ENCODE measurements at places on chromosomes 2 and 18.
A peak's percentile ranks its signal among the peaks of the same experiment; 100 is the strongest.

GRCh38 chr2:232567721-232568120 is 17.2 kb downstream of the EIF4E2 start:
- H3K27me3 ChIP-seq: no peaks in the 10 kb centered on the region
- H3K27ac ChIP-seq: no peak overlapping the region

GRCh38 chr2:31384351-31384750 is 30.2 kb downstream of the XDH start:
- no peak overlapping the region for H3K4me3 ChIP-seq
- no peaks in the 10 kb centered on the region for H3K27me3 ChIP-seq
- no peaks in the 10 kb centered on the region for H3K4me1 ChIP-seq

GRCh38 chr18:6145645-6146306 is 250.5 kb upstream of the TMEM200C start:
- H3K4me3 ChIP-seq: no peak overlapping the region
- H3K36me3 ChIP-seq: no peaks in the 10 kb centered on the region
- H3K27ac ChIP-seq: no peak overlapping the region
- H3K4me1 ChIP-seq: no peaks in the 10 kb centered on the region

GRCh38 chr2:182077023-182077422 is 91.4 kb downstream of the PPP1R1C start:
- no peaks in the 10 kb centered on the region for H3K36me3 ChIP-seq
- no peak for DNase-seq
- H3K27ac ChIP-seq: no peak overlapping the region
- H3K4me3 ChIP-seq: no peak overlapping the region
- H3K27me3 ChIP-seq: no peaks in the 10 kb centered on the region
- peaks cover 4% of the 10 kb centered on the region for H3K4me1 ChIP-seq

- H3K27ac ChIP-seq: peak overlapping the region; percentile 7
- no peaks in the 10 kb centered on the region for H3K36me3 ChIP-seq
- peak; percentile 67 for DNase-seq
- no peaks in the 10 kb centered on the region for H3K27me3 ChIP-seq
Observed at GRCh38 chr18:58828399-58829121, 36.1 kb upstream of the ZNF532 start.

- no peaks in the 10 kb centered on the region for H3K36me3 ChIP-seq
- H3K4me3 ChIP-seq: no peak overlapping the region
- no peaks in the 10 kb centered on the region for H3K4me1 ChIP-seq
- no peak for DNase-seq
- no peaks in the 10 kb centered on the region for H3K27me3 ChIP-seq
- no peak overlapping the region for H3K27ac ChIP-seq
Observed at GRCh38 chr2:199704358-199705238, 146.4 kb downstream of the FTCDNL1 start.

GRCh38 chr18:36099311-36099710 is 29.8 kb downstream of the SLC39A6 start:
- no peak overlapping the region for H3K4me3 ChIP-seq
- H3K4me1 ChIP-seq: no peaks in the 10 kb centered on the region
- DNase-seq: no peak
- H3K27me3 ChIP-seq: no peaks in the 10 kb centered on the region

DNA sequence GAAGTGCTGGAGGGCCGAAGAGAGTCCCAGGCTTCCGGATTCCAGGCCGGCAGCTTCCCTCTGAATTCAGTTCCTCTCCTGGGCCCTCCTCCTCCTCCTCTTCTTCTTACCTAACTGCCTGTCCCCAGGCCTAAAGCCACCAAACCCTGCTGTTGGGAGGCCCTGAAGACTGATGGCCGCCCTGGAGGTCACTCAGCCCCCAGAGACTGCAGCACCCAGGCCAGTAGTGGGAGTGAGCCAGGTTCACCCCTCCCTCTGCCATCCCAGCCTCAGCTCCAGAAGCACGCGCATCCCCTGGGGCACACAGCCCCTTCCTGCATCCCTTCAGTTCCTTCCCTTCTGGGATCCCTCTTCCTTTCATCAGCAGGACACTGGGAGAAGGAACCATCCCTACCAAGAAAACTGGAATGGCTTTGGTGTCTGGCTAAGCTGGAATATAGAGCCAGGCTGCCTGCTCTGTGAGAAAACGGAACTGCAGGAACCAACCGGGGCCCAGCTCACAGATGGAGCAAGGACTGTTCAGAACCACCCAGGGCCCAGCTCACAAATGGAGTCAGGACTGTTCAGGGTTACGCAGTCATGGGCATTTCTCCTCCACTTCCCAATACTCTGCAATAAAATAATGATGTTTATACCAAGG is 127.4 kb downstream of the NDUFA10 start:
- no peaks in the 10 kb centered on the region for H3K4me1 ChIP-seq
- H3K27ac ChIP-seq: no peak overlapping the region
- no peak for DNase-seq
- H3K27me3 ChIP-seq: no peaks in the 10 kb centered on the region
- H3K36me3 ChIP-seq: no peaks in the 10 kb centered on the region
